Posterior vena cava (tissue), 2 donors: ENCODE measurements at places on chromosomes 2 and 18. TPM values are rescaled to one million over a fixed set of nuclear protein-coding genes. Genes with fewer than 3 reads are reported as not detected.

DNA sequence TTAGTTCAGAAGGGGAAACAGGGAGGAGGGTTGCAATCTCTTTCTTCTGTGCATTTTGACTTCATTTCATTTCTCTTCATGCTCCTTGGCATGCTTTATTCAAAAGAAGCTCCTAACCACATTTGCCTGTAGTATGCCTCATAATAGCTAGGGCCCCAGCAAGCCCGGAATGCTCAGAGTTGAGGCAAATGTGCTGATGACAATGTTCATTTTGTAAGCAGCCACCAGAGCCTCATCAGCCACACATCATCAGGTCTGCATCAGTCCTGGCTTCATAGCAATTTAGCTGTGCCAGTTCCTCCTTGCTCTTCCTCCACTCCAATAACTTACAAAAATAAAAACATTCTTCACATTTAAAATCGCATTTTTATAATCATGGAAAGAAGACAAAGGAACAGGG, 65.4 kb upstream of the MMADHC start:
- no peak for DNase-seq

Gene ANKRD62
- not detected for total RNA-seq

- no peak for DNase-seq
These were observed 474.5 kb upstream of the SYT4 start for GRCh38 chr18:43751835-43752234.

DNA sequence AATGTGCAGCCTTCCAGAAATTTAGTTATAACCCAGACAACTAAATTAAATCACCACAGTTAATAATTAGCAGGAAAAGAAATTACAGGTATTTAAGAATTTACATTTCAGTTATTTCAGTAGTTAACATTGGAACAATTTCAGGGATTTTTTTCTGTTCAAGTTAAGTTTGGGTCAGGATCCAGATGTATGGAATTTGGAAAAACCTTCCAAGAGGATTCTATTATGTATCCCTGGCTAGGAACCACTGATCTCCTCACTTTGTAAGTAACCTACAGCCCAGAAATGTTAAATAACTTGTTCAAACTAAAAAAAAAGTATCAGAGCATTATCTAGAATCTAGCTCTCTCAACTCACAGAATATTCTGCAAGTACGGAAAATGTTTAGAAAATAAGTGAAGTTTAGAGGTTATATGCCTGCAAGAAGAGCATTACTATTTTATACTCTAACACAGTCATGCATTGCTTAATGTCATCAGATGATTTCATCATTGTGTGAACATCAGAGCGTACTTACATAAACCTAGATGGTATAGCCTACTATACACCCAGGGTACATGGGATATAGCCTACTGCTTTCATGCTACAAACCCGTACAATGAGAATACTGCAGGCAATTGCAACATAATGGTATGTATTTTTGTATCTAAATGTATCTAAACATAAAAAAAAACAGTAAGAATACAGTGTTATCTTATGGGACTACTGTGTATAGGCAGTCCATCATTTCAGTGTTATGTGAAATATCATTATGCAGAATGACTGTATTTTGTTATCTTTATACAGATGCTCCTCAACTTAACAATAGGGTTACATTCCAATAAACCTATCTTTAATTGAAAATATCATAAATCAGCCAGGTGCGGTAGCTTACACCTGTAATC, 6.1 kb downstream of the NCKAP1 start:
- DNase-seq: no peak

Gene SERPINB12
- total RNA-seq: not detected

Gene REG3G
- 0.52 TPM for total RNA-seq

DNA sequence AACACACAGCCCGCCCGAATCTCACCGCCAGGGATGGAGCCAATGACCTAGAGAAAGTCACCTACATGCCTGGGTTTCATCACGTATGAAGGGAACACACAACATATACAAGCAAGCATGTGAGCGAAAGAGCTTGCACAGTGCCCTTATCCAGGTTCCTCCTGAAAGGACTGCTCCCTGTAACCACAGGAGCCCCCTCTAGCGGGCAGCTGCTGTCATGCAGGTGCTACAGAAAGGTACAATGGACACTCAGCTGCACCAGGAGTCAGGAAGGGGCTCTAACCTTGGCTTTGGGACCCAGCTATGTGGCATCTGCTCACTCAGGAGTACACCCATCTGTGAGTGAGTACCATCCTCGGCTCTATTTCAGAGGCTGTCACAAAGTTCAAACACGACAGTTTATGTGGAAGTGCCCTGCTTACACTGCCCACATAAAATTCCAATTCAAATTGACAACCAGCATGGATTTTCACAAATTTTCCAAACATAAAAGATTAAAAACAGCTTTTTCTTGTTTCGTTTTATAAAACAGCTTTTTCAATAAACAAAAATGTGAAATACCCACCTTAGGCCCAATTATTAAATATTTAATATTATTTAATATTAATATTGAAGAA, 3.5 kb downstream of the NDUFA10 start:
- no peak for DNase-seq

- DNase-seq: no peak
These were observed 8.6 kb upstream of the CRYBA2 start for GRCh38 chr2:219001577-219002394.

GRCh38 chr2:71779774-71780105, 326.4 kb downstream of the DYSF start:
- no peak for DNase-seq

DNA sequence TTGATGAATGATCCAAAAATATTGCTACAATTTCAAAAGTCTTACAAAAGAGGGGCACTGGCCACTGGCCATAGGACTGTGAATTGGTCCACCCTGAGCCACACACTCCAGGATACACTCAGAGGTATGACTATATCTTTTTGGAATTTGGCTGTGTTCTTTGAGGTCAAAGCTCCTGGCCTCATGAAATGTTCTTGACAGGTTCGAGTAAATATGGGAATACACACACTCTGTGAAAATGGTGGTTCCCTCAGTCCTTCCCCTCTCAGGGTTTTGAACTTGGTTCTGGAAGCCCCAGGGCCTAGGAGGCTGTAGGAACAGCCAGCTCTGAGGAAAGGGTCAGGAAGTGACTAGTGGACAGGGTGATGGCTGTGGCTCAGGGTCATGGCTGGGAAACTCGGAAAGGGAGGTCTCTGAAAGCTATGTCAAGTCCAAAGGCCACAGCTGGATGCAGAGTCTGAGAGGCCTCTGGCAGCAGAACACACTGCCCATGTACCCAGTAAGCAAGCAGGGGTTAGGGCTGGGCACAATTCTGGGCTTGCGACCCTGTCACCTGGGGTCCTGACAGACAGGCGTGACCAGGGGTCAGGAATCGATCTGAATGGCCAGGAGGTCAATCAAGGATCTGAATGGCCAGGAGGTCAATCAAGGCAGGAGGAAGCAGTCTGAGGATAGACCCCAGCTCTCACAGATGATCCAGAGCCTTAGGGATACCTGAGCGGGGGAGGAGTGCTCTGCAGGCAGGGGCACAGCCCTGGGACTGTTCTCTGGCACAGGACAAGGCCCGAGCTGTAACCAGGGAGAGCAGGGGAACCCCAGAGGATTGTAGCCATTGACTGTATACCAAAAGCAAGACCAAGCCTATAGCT, 223.4 kb upstream of the SMAD2 start:
- DNase-seq: no peak

Gene TMEM37
- 8.0 TPM for total RNA-seq
